ENCODE measurements at places on chromosomes 11 and 22.

- DNase-seq: no peak
Measured at GRCh38 chr22:35743326-35743860, 25.7 kb downstream of the APOL5 start.

DNA sequence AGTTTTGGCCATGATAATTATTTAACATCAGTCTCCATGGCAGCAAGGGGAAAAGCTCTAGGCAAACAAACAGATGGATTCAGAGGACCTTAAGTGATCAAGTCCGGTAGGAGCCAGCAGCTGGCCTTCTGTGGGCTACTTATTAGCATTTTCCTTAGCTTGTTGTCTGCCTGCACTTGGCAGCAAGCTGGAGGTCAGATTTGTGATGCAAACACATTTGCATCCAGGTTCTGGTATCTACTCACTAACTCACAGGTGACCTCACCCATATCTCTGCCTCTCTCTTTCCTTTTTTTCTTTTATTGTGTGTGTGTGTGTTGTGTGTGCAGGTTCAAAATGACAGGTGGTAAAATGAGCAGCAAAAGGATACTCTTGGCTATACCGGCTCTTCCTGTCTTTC lies 32.3 kb downstream of the ARHGAP42 start:
- DNase-seq: no peak

DNA sequence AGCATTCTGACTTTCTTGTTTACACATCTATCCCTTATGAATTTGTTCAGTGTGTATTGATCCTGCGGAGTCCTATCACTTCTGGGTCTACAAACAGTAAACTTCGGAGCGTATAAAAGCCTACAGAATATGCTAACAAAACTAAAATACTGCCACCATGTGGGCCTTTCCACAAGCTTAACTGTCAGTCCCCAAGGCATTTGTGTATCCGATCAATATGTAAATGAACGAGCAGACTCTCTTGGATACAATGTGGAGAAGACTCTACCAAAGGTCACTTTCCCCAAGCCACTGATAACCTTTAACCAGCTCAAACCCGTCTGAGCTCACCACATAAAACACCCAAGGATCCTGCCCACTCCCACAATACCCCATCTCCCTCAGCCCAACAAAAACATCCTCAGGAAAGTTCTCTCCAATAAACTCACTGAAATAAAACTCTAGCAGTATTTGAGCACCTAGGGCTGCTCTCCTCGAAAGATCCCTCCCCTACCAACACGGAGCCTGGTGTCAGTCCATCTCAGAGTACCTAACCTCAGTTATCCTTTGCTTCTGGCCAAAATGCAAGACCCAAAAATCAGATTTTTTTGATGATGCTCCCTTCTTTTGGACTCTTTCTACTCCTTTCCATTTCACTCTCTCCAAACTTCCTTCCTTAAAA lies 17.8 kb downstream of the ADA2 start:
- no peak for DNase-seq

- no peak for DNase-seq
Measured at GRCh38 chr11:72329526-72329925, 85.5 kb upstream of the PHOX2A start.

GRCh38 chr11:4181782-4182721 lies 87.5 kb downstream of the RRM1 start:
- DNase-seq: peak; percentile 89

DNA sequence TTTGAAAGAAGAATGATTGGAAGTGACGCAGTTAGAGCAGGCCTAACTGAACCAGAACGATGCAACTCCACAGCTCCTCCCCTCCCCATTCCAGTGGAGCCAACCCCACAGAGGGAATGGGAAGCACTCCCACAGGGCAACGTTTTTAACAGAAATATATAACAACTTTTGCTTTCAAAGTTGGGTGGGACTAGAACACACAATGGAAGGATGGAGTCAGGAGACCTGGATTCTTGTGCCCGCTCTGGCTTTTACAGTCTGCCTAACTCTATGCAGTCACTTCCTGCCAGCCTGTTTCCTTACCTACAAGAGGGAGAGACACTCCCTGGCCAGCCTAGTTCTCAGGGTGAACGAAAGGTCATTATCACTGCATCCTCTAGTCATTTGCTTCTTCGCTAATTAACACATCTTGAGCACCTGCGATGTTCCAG lies 75.5 kb downstream of the PACSIN2 start:
- no peak for DNase-seq

- no peak for DNase-seq
Measured at GRCh38 chr11:33227578-33228261, 29.5 kb upstream of the HIPK3 start.

GRCh38 chr11:105032495-105032894 lies 2.4 kb downstream of the CASP1 start:
- DNase-seq: no peak

DNA sequence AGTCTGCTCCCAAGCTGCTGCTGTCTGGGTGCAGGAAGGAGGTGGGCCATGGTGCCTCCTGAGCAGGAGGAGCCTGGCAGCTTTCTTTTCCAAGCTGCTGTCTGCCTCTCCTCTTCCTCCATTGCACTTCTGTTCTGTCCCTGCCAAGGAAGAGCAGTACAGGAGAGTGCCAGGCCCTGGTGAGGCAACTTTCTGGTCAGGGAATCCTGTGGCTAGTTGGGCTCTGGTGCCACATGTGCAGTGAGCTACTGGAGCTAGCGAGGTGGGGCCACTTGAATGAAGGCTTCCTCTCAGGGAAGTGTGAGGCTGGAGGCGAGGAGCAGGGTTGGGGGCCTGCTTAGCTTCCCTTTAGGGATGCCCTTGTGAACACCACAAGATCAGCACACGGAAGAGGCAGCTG lies 90.0 kb downstream of the TSPAN18 start:
- no peak for DNase-seq
